ENCODE measurements at places on chromosomes 13 and 19.

- DNase-seq: no peak
These were observed 253.8 kb downstream of the KLF12 start for GRCh38 chr13:73880365-73880764.

GRCh38 chr13:111323950-111324651 lies 3.7 kb downstream of the TEX29 start:
- DNase-seq: no peak

DNA sequence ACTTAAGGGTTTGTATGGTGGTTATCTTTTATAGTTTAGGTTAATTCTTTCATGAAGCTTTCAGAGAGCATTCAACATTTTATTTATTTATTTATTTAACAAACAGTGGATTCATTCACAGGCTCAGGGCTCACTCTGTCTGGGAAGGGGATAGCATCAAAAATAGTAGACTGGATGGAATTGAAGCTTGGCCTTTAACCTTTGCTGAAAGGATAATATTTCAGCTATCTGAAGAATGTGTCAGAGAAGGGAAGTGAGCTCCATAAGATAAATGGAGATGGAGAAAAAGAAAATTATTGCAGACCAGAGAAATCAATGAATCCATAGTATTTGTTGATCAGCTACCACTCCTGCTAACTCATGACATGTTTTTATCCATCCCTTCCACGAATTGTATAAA lies 305.6 kb downstream of the COG6 start:
- DNase-seq: no peak

DNA sequence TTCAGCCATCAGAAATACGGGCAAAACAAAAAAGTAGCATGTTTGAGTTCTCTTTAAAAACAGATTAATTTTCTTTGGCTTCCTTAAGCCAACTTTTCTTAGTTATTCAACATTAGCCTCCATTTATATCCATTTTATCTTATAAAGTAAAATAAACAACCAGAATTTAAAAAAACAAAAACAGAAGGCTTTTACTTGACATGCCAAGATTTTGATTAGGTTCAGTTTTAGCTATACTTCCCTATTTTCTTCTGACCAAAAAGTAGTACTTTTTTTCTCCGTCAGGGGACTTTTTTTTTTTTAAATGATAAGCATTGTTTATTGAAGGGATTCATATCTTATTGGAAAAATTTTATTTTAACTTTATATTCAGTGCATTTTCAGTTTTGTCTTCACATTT lies 18.1 kb downstream of the RNASEH2B start:
- no peak for DNase-seq

DNA sequence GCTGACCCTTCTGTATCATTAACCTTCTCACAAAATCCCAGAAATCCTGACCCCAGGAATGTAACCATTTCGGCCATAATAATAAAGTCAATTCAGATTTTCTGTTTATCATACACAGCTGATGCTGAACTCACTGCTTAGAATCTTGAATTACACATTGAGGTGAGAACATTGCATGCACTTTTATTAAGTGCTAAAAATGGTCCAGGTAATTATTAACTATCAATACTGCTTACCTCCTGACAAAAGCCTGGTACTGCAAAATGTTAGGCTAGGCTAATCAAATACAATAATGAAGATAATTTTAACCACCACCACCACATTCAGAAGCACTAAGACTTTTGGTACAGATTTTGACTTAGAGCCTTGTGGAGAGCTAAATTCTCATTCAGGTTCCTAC lies 36.1 kb downstream of the KLF12 start:
- no peak for DNase-seq

GRCh38 chr19:45773384-45773783 lies 4.3 kb upstream of the SIX5 start:
- DNase-seq: no peak

DNA sequence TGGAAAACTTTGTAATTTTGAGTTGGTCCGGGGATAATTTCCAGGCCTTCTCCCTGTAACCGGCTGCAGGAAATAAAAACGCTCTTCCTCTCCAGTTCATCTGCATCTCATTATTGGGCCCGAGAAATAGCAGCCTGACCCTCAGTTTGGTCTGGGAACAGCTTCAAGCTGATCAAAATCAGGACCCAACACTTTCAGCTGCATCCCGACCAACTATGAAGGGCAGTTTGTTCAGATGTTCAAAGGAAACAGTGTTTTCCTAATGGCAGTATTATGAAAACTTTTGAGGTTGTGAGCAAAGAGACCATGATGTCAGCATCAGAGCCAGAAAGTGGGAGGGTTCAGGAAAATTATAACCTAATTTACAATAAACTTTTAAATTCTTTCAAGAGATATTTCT lies 35.7 kb downstream of the STK24 start:
- no peak for DNase-seq

DNA sequence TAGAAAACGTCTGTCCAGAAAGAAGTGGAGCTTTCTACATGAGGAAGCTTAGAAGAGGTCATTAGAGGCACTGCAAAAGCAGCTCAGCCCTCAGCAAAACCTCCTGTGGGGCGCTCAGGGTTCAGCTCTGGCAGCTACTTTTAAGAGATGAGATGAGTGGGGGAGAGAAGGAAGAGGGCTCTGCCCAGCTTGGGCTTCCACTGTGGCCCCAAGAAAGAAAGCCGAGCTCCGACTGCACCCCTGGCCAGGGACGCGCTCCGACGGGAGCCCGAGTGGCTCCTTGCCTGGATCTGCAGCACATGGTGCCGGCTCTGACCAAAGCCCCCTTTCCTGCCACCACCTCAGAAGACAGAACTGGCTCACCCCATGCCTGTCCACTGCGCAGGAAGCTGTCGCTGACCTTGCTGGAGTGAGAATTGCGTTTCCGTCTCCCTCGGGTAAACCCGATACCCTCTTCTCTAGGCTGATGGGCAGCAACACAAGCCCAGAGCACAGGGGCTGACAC lies 36.4 kb downstream of the NAXD start:
- DNase-seq: peak; percentile 75

GRCh38 chr19:4034048-4035017 lies 26.8 kb downstream of the PIAS4 start:
- DNase-seq: no peak

DNA sequence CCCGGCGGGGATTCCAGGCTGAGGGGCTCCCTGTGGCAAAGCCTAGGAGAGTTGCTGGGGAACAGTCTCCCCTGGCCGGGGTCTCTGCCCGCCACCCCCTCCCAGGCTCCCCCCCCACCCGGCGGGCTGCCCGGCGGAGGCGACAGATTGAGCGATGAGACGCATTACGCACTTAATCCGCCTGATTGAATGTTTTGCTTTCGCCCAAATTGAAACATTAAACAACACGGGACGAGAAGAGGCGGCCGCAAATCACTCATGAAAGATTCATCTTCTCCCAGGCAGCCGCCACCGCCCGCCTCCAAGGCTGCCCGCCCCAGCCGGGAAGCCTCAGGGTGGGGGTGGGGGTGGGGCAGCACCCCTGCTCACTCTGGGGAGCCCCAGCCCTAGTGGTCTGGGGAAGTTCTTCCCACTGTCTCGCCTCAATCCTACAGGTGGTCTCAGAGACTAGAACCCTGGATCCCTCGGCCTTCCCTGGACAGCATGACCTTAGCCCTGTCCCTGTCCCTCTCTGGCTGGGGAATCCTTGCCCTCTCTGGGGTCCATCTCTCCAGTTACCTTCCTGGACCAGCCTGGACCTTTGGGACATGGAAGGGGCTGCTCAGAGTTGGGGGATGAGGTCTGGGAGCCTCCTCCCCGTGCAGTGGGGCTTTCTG lies 7.6 kb upstream of the ERFL start:
- DNase-seq: no peak

- no peak for DNase-seq
These were observed 11.7 kb upstream of the ZNF14 start for GRCh38 chr19:19744641-19745040.

GRCh38 chr13:29925457-29926097 lies 75.2 kb upstream of the UBL3 start:
- no peak for DNase-seq

DNA sequence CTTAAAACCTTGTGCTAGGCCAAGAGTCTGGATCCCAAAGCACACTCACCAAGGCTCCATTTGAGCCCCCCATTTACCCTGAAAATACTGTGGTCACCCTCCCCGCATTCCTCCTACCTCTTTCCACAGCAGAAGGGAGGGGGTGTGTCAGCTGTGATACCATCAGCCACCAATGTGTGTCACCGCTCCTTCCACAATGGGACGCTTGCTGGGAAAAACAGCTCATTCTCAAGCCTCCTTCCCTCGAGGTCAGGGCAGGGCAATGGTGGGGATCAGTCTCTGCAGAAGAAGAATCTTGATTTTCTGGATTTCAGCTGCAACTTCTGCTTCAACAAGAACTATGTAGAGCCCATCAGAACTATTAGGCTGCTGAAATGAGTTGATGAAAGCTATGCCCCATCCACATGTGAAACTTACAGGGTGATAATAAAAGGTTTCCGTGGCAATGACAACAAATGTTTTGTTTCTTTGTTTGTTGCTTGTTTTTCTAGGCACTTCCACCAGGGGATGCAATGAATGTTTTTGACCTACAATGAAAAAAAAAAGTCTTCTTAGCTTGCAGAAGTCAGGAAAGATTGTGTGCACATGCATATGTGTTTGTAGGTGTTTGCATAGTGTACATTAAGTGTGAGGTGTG lies 26.4 kb upstream of the ZNF507 start:
- DNase-seq: peak; percentile 75

- DNase-seq: no peak
These were observed 12.6 kb downstream of the CACNA1A start for GRCh38 chr19:13493516-13494310.

- no peak for DNase-seq
These were observed 205.1 kb upstream of the STARD13 start for GRCh38 chr13:33490461-33491327.

DNA sequence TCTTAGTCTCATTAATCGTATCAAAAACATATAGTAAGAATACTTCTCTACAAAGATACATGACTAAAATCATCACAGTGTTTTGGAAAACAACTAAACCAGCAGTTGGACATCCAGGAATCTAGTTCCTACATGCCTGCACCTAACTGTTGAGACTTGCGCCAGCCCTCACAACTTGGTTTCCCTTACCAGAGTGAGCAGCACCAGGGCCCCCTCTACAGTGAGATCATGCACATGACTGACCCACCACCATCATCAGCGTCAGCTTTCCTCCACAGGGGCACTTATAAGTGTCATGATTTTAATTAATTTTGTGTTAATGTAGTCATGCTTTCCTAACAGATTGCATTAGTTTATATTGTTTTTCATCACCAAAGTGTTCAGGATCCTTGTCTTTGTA lies 1322.0 kb downstream of the EFNB2 start:
- no peak for DNase-seq

DNA sequence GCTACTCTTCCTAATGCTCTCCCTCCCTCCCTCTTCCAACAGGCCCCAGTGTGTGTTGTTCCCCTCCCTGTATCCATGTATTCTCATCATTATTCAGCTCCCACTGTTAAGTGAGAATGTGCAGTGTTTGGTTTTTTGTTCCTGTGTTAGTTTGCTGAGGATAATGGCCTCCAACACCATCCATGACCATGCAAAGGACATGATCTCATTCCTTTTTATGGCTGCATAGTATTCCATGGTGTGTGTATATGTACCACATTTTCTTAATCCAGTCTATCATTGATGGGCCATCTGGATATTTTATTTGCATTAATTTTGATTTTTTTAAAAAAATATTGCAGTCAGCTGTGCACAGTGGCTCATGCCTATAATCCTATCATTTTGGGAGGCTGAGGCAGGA lies 15.8 kb upstream of the ZNRF4 start:
- no peak for DNase-seq

DNA sequence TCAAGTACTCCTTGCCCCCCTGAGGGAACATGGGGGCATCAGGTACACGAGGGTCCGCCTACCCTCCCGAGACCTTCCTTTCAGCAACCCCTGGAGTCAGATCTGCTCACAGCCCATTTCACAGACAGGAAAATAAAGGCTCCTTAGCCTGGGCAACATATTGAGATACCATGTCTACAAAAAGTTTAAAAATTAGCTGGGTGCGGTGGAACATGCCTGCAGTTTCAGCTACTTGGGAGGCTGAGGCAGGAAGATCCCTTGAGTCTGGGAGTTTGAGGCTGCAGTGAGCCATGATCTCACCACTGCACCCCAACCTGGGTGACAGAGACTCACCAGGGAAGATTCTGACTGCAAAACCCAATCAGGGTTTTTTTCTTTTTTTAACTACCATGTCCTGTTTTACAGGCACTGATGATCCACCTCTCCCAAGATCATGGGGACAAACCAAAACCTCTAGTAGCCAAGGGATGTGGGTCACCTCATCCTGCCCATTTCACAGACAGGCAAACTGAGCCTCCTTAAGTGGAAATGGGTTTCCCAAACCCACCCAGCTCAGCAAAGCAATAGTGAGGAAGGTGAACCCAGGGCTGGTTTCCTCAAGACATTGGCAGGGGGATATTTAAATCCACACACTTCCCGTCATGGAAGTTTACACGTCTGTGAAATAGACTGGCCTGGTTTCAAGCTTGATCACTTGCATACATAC lies 6.4 kb upstream of the CDKN2D start:
- no peak for DNase-seq

- DNase-seq: no peak
These were observed 99.3 kb downstream of the DHRS12 start for GRCh38 chr13:51704399-51705313.

- no peak for DNase-seq
These were observed 714 bp downstream of the CCDC106 start for GRCh38 chr19:55648585-55649267.

GRCh38 chr19:27794494-27795042 lies 1418.4 kb downstream of the UQCRFS1 start:
- DNase-seq: peak; percentile 83

DNA sequence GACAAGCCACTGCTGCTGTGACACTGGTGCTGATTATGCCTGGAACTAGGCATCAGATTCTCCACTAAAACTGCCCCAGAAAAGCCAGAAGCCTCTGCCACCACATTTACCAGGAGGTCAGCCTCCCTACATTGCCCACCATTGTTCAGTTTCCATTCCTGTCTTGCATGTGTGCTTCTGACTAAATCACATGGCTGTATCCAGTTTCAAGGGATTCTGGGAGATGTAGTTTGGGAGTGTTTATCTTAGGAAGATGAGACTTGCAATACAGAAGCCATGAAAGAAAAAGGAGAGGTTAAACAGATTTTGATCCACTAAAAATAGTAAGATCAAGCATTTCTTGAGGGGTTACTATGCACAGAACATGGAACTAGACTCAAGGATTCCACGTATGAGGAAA lies 40.7 kb upstream of the SERPINE3 start:
- DNase-seq: no peak

GRCh38 chr19:38452430-38453366 lies 19.2 kb downstream of the RYR1 start:
- no peak for DNase-seq

DNA sequence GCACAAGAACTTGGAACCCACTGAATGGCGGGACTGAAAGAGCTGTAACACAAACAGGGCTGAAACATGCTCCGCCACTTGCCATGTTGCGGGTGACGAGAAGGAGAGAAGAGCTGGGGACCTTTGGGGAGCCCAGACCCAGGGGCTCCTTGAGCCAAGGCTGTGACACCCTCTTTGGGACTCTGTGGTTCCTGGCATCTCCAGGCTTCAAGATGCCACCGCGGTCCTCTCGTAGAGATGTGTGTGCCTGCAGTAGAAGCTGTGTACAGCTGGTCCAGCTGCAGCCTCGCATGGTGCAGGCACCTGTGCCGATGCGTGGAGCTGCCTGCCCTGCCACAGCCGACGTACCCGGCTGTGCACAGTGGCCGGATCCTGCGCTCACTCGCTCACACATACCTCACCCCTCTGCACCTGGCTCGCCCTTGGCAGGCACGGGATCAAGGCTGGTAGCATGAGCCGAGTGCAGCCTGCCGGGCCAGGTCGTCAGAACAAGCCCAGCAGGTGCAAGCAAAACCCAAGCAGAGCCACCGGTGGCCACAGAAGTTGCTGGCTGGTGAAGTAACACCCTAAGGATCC lies 1385.8 kb downstream of the PCDH9 start:
- no peak for DNase-seq

- peak; percentile 62 for DNase-seq
These were observed at the start of gene NLRP4 for GRCh38 chr19:55836340-55836739. Gene NLRP4 (plus strand): TSS chr19:55836540. CDS start chr19:55852081, 15,541 bp downstream.
